ENCODE measurements at places on chromosomes 1 and 21.
A peak's percentile ranks its signal among the peaks of the same experiment; 100 is the strongest.

DNA sequence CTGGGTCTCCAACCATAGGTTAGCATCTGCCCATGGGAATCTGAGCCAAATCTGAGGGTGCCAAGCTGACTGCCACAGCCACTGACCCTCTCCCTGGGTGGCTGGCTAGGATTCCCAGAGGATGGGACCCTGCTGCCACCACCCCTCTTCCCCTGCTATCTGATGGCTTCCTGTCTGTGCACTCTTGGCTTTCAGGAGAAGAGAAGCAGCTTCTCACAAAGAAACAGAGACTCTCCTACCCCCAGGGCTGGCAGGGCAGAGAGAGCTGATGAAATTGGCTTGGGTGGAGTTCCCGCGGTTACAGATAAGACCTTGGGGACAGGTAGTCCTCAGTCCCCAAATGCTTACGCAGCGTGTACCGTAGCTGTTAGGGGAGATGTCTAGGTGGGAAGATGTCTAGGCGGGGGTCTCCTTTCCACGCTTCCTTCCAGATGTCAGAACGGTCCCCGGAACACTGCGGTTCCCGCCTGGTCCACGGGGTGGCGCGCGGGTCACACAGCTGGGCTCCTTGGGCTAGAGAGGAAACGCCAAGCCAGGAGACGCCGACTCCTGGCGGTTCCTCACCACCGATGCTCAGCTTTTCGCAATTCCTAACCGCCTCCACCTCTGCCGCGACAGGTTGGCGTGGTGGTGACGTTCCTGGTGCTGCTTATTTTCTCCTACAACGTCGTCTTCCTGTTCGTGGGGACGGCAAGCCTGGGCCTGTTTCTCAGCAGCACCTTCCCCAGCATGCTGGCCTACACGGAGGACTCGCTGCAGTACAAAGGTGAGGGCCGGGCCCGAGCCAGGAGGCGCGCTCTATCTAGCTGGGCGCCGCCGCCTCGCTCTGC lies 40.1 kb downstream of the ELK4 start:
- DNase-seq: peak; percentile 57

GRCh38 chr1:230878591-230878990 lies 10.3 kb upstream of the C1orf198 start:
- DNase-seq: no peak

DNA sequence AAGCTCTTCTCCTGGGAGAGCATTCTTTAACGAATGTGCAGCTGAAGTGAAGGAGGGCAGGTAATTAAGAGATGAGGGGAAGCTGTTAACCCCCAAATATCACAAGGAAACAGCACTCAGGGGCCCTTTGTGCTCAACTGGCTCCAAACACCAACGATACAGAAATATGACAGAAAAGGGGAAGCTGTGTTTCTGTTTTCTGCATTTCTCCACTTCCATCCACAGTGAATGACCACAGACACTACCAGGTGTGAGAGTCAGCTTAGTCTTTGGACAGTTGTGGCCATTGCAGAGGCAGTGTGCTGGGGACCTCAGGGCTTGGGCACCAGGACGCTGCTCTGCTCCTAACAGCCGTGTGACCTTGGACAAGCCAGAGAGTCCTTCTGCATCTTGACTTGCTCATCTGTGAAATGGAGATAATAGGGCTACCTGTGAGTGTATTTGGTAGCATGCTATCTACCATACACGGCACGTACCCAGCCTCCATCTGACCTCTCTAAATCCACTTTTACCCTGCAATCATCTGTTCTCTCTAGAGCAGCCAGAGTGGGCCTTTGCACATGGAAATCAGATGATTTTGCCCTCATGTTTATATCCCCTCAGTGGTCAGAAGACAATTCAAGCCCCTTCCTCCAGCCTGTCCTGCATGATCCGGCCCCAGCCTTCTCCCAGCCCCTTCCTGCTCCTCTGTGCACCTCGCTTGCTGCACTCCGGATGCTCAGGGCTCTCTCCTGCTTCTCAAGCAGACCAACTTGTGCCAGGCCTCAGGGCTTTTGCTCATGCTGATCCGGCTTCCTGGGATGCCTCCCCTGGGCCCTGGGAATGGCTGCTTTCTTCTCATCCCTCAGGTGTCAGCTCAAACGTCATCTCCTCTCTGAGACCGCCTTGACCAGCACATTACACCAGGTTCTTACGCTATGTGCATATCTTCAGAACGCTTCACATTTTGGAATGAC lies 4.7 kb upstream of the TINAGL1 start:
- DNase-seq: no peak

- DNase-seq: peak; percentile 68
These were observed 9.4 kb downstream of the TPM3 start for GRCh38 chr1:154182344-154183045.

- no peak for DNase-seq
These were observed 1.1 kb downstream of the CHML start for GRCh38 chr1:241638909-241639622.

- no peak for DNase-seq
These were observed 11.7 kb downstream of the LHX9 start for GRCh38 chr1:197928849-197929336.

DNA sequence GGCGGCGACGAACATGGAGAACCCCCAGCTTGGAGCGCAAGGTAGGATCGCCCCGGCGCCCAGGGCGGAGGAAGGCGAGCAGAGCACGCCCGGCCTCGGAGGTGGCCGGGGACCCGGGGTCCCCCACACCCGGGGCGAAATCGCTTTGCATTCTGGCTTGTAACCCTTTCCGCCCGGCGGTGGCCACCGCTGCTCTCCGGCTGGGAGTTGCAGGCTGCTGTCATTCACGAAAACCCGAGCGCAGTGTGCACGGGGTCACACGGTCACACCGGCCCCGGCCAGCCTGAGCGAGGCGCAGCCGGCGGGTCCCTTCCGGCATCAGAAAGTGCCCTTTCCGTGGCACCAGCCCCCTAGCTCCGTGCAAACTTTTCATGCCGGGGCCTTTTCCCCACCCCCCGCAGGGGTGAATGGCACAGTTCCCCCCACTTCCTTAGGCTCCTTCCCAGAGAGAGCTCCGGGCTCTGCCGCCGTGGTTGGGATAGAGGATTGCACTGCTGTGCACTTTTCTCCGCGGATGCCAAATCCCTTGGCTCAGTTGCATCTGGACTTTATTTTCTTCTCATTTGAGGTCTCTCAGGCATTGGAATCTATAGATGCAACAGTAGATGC lies 802 bp downstream of the KAZN start:
- DNase-seq: peak; percentile 25

GRCh38 chr1:117802531-117803257 lies 126.7 kb downstream of the GDAP2 start:
- no peak for DNase-seq

DNA sequence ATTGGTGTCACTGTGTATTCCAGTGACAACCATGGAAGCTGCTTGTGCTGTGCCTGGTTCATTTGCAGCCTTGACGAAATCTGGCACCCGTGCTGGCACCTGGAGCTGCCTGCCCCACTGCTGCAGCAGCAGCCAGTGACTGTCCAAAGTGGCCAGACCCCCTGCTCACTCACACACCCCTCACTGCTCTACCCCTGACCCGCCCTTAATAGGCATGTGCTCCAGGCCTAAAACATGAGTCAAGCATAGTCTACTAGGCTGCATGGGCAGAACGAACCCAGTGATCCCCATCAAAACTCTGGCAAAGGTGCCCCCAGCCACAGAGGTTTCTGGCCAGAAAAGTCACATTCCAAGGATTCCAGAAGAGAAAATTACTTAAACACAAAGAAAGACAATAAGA lies 7.7 kb downstream of the PRAMEF1 start:
- no peak for DNase-seq

- DNase-seq: no peak
These were observed 45.5 kb upstream of the PRRX1 start for GRCh38 chr1:170618421-170618820.

GRCh38 chr1:84277343-84278059 lies 24.0 kb upstream of the SAMD13 start:
- DNase-seq: no peak

GRCh38 chr1:77652268-77652667 lies 30.2 kb downstream of the ZZZ3 start:
- DNase-seq: no peak

DNA sequence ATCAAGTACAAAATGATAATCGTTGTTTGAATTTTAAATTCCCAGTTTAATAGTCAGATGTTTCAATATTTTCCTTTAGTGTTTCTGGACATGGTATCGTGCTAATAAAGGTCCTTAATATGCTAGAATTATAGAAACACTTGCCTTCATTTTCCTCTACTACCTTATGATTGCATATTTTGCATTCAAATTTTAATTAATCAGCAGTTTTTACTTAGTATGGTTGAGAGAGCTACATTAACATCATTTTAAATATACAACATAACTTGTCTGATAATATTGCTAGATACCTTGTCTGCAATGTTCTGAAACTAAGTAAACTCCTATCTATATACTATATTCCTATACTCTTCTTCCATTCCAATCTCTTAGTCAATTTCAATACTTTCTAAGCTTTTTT lies 66.3 kb downstream of the USH2A start:
- DNase-seq: no peak

GRCh38 chr1:38522915-38523567 lies 336.5 kb downstream of the RRAGC start:
- no peak for DNase-seq

DNA sequence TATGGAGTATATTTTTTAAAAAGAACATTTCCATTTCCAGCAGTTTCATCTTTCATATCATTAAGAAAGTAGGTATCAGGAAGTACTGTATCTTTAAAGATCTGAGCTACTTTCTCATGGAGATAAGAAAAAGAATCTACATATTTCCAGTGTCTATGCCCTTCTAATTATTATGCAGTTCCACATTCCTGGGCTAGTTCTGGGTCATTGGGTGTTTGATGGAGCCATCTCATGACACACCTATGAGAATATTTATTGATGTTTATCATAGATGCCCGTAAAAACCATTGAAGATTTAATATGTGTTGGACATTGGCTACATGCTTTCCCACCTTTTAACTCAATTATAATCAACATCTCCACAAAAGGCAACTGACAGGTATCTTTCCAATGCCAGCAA lies 21.0 kb downstream of the LCE4A start:
- DNase-seq: no peak

GRCh38 chr1:146051452-146051851 lies 29.9 kb upstream of the HJV start:
- no peak for DNase-seq

DNA sequence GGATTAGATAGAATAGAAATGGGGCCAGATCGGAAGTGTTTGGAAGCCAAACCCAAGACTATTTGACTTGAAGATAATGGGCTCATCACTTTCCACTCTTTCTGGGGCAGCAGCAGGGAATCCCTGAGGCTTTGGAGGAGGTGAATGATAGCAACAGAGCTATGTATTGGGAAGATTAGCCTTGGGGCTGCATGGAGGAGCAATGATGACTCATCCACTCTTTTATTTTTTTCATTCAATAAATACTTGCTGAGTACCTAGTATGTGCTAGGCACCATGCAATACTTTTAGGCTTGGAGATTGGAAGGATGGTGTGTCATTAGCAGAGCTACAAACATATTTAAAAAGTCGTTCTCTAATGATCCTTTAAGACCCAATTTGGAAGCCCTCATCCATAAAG lies 166.9 kb upstream of the FOXD3 start:
- DNase-seq: no peak

DNA sequence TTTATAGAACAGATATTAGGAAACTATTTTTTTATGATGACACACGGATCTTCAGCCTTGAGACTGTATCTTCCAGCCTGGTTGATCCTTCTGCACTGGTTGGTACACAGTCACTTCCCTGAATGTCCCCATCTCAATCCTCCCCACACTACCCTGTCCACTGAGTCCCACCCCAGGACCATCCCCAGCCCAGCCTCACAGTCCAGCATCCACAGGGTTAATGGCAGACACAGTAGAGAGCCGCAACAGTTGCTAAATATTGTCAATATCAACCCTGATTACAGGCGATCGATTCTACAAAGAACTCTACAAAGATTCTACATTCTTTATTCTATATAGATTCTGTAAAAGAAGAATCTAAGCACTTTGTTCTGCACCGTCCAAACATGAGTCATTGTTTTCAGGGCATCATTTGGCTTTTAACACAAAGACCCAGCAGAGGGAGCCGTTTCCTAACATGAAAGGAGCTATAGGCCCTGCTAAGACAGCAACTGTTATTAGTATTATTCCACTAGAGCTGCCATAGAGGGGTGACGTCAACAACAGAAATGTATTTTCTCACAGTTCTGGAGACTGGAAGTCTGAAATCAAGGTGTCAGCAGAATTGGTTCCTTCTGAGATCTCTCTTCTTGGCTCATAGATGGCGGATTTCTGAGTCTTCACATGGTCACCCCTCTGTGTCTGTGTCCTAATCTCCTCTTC lies 30.1 kb upstream of the IFNAR2 start:
- peak; percentile 90 for DNase-seq

DNA sequence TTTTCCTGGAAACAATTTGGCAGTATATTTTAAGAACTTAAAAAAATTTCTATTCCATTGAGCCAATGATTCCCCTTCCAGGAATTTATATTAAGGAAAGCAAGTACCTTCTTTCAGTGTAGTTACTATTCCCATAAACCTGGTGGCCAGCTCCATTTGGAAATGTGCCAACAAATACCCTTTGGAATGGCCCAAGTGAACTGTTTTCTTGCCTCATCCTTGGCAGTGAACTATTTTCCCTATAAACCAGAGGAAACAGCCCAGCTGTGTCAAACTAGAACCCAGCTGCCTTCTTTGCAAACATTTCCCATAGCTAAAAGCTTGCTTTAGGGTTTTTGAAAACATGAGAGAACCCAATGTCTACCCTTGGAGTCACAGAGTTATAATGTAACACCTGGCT lies 496.9 kb downstream of the NEGR1 start:
- no peak for DNase-seq

DNA sequence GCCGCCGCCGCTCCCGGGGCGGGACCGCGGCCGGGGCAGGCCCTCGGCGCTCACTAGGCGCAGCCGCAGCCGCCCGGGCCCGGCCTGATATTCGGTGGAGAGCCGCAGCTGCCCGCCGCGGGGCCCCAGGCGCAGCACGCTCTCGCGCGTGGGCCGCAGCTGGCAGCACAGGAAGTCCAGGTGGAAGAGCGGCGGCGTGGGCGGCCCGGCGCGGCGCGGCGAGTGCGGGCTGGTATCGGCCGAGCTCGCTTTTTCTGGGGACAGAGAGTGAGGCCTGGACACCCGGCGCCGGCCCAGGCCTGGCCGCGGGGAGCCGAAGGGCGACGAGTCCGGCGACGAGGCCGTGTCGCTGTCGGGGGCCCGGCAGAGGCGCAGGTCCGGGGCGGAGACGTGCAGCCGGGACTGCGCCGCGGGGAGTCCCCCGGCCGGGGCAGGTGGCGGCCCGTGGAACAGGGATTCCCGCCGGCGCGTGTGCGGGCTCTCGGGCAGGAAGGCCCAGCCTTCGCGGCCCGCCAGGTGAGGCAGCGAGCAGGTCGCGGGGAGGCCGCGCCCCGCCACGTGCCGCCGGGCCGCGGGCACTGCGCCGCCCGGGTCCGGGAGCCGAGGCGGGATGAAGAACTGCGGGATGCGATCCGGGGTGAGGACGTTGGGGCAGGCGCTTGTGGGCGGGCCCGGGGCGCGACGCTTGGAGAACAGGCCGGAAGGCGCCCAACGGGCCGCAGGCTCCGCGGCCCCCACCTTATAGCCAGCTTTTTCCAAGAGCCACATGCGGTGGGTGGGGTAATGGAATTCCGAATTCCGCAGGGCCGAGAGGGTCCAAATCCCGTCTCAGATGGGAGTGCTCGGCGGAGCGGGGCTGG lies 1.2 kb downstream of the C2CD4D start:
- DNase-seq: no peak

Measured in kidney glomerular epithelial cell (primary cell).